ENCODE measurements at places on chromosomes 16 and 17.

- no peak for DNase-seq
Observed at GRCh38 chr17:66747578-66748275, 87.2 kb upstream of the CACNG5 start.

- DNase-seq, result no peak
Observed at GRCh38 chr17:8332128-8332527, 7.5 kb upstream of the ODF4 start.

DNA sequence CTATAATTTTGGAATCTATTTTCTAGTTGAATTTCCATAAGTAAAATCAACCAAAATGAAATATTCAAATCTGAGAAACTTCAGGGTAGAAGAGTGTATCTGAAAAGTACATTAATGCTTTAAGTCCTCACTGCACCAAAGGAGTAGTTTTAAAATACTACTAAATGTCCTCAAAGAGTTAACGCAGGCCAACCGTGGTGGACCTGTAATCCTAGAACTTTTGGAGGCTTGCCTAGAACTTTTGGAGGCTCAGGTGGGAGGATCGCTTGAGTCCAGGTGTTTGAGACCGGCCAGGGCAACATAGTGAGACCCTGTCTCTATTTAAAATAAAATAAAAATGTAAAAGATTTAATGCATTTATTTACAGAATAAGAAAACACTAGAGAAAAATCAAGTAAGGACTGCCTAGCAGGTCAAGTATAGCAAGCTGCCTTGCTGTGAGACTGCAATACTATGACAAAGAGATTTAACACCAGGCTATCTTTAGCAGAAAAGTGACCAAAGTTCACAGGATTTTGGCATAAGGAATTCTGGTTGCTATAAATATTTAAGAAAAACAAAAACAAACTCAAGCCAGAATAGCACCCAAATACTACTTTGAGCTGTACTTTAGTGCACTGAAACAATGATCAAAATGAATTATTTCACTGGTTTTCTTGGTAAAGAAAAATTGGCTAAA is 41.0 kb downstream of the CHCT1 start:
- DNase-seq, result no peak

GRCh38 chr17:45112559-45113423 is 19.5 kb downstream of the PLCD3 start:
- DNase-seq, result no peak

- DNase-seq, result no peak
Observed at GRCh38 chr16:51532551-51532950, 381.5 kb upstream of the SALL1 start.

DNA sequence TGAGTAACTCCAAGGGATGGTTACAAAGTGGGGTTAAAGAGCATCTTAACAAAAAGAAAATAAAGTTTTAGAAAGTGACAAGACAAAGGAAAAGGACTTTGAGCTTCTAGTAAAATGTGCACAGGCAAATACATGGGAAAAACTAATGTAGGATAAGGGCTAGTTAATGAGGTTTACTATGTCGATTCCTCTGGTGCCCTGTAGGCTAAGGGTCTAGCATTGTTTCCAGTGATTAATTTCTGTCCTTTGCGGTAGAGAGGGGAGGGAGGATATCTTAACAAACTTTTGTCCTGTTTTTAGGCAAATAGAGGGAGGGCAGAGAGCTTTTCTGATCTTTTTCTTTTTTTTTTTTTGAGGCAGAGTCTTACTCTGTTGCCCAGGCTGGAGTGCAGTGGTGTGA is 96.6 kb upstream of the SIAH1 start:
- no peak for DNase-seq

DNA sequence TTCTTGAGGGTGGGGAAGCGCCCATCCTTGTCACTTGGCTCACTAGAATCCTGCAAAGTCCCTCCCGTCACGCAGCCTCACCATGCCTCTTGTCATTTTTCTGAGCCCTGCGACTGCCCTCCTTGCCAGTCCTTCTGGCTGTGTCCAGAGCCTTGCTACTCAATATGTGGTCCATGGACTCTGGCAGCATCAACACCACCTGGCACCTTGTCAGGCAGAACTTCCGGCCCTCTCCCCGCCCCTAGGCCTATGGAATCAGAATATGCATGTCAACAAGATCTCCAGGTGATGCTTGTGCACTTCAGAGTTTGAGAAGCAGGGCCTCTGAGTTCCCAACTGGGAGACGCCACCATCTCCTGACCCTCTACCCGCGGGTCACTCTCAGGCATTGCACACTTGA is 12.1 kb downstream of the PIMREG start:
- no peak for DNase-seq

DNA sequence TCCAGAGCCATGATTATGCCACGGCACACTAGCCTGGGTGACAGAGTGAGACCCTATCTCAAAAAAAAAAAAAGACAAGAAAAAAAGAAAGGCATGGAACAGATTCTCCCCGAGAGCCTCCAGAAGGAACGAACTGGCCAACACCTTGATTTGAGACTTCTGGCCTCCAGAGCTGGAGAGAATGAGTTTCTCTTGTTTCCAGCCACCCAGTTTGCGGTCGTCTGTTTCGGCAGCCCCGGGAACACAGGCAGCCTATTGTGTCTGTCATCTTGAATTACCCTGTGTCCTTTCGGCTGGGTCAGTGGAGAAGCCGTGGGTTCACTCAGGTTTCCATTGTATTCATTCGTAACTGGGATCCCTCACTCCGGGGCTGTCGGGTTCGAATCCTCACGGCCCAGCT is 83.9 kb downstream of the RPA1 start:
- no peak for DNase-seq

DNA sequence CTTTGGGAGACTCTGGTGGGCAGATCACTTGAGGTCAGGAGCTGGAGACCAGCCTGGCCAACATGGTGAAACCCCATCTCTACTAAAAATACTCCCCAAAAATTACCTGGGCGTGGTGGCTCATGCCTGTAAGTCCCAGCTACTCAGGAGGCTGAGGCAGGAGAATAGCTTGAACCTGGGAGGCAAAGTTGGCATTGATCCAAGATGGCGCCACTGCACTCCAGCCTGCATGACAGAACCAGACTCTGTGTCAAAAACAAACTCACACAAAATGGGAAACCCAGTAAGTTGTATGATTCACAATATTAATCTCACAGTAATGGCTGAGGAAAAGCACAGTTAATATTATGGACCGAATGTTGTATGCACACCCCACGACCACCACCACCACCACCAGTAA is 24.3 kb downstream of the WSB1 start:
- no peak for DNase-seq

GRCh38 chr16:22897184-22897583 is 83.2 kb downstream of the HS3ST2 start:
- no peak for DNase-seq

- peak; percentile 82 for DNase-seq
Observed at GRCh38 chr17:74749279-74750038, 1.0 kb downstream of the NHERF1 start.

GRCh38 chr17:5429191-5429887 is 9.4 kb downstream of the RPAIN start:
- no peak for DNase-seq

GRCh38 chr16:83004868-83005652 is 378.3 kb downstream of the CDH13 start:
- DNase-seq, result no peak

GRCh38 chr16:23516366-23517137 is 6.3 kb upstream of the GGA2 start:
- DNase-seq, result no peak

All from activated effector memory CD4-positive, alpha-beta T cell treated with anti-CD3 and anti-CD28 coated beads, Interleukin-2, amount 50 U/mL, for 16 hours (primary cell).